CD4-positive, alpha-beta T cell treated with Interleukin-2 at 100 ng/mL for 4 hours (primary cell): ENCODE measurements at places on chromosomes 5 and 9.

DNA sequence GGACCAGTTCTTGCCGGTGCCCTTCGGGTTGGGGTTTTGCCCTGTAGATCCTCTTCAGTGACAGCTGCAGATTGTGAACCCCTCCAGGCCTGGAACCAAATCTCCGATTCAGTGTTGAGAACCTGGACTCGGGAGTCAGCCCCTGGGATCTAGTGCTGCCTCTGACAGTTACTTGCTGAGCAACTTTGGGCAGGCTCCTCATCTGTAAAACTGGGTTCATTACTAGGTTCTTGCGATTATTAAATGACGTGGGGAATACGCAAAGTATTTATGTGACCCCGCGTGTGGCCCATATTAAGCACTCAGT is 600 bp downstream of the ERCC6L2 start:
- DNase-seq: no peak

- no peak for DNase-seq
Observed at GRCh38 chr5:72407541-72407940, 87.4 kb downstream of the PTCD2 start.

- no peak for DNase-seq
Observed at GRCh38 chr5:1975898-1976765, 93.4 kb upstream of the IRX4 start.

- DNase-seq: no peak
Observed at GRCh38 chr5:56632939-56633338, 182.4 kb upstream of the MAP3K1 start.

- DNase-seq: no peak
Observed at GRCh38 chr9:85344901-85345300, 396.9 kb downstream of the AGTPBP1 start.

DNA sequence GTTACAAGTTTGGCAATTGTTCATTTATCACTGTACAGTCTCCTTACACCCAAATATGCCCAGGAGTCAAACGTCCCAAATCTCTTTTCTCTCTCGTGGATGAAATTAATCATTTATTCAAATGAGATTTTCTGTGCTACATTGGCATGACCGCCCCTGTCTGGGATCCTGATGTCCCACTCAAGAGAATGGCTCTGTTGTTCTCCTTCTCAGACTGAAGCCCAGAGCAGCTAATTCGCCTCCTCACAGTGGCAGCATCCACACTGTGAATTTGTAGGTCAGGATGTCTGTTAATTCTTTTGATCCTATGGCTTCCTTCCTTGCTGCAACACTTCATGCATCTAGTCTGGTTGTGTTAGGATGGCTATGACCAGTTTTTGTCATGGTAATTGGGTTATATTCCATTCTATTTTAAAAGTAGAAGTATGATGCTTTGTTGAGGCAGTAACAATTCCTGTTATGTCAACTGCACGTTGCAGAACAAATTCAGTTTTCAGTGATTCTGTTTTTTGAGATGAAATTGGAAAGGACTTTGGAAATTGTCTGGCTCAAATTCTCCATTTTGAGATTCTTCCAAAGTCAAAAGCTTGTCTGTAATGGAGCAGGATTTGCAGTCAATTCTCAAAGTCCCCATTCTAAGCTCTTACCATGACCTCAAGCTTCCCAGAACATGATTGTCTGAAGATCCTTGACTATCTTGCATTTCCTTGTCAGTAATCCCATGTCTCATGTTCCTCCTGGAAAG is 141.5 kb upstream of the GAS1 start:
- DNase-seq: no peak

- DNase-seq: no peak
Observed at GRCh38 chr5:83323557-83324180, 147.9 kb upstream of the VCAN start.

GRCh38 chr5:103465891-103466290 is 96.7 kb downstream of the NUDT12 start:
- no peak for DNase-seq
